ENCODE measurements at places on chromosomes 2 and 18. TPM values are rescaled to one million over a fixed set of nuclear protein-coding genes. Genes with fewer than 3 reads are reported as not detected.
A peak's percentile ranks its signal among the peaks of the same experiment; 100 is the strongest.

GRCh38 chr2:36859366-36859792, 107.0 kb downstream of the STRN start:
- no peak for DNase-seq

GRCh38 chr2:164479460-164479859, 141.8 kb downstream of the GRB14 start:
- DNase-seq: peak; percentile 67

GRCh38 chr2:52220393-52220792, 1188.5 kb upstream of the NRXN1 start:
- DNase-seq: no peak

- DNase-seq: no peak
Observed at GRCh38 chr2:229489016-229489415, 217.9 kb upstream of the PID1 start.

DNA sequence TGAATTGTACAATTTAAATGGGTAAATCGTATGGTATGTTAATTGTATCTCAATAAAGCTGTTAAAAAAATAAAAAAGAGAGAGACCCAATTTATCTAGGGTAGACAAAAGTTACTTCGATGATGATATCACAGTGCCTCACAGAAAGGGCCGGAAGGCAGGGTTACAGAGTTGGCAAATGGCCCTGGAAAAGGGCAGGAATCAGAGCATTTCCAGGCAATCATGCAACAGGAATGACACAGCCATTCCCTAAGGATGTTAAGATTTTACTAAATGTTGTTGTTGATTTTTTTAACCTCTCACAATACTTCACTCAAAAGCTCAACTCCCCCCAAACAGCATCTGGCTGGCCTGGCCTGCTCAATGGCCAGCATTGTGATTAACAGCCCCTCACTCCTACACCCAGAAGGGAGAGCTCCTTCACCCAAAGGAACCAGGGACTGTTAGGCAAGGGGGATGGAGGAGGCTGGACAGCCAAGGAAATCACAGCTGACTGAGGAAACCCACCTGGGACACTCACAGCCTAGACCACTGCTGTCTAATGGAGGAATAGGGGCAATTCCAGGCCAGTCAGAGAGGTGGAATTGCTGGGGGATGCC, 7.7 kb upstream of the SP100 start:
- DNase-seq: peak; percentile 56

- DNase-seq: no peak
Observed at GRCh38 chr2:225002656-225003045, 39.6 kb downstream of the DOCK10 start.

DNA sequence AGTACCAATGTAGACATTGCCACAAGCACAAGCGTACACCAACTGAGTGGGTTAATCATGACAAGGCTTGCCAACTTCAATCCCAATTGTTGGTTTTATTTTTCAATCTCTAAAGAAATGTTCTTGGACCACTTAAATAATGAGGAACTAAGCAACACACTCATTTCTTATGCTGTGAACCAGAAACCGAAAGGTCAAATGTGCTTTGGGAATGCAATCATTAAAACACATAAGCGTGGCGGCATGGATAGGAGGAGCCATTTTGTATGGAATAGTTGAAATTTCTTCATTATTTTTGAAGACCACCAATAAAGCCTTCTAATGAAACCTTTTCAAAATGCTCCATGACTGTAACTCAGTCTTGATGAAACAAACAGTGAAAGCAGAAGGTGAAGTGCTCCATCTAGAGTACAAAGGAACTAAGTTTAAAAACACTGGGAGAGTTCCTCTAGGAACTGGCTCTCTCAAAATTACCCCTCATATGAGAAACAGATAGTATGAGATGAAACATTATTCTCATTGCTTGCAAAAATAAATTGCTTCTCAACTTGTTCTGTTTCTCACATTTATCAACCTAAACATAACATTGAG, 113.2 kb upstream of the CHST9 start:
- DNase-seq: peak; percentile 3

DNA sequence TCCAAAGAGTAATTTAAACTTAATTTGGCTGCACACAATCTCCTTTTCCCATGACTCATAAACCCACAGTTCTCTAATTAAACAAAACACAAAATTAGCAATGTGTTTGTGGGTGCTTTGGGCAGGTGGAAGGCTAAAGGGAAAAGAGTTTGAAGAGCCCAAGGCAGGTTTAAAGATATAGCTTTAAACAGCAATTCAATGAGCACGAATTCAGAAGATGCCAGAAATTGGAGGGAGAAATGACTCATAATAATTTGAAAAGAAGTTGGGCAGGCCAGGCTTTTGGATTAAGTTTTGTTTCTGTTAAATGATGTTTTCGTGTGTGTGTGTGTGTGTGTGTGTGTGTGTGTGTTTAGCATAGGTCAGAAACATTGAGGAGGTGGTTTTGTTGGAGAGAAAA, 594.8 kb upstream of the ZEB2 start:
- DNase-seq: no peak

Gene STPG4
- polyA plus RNA-seq: not detected

GRCh38 chr2:132782176-132782783, 112.3 kb upstream of the LYPD1 start:
- DNase-seq: no peak

Gene EVX2
- polyA plus RNA-seq: not detected

Gene POTEC
- 0.03 TPM for polyA plus RNA-seq

DNA sequence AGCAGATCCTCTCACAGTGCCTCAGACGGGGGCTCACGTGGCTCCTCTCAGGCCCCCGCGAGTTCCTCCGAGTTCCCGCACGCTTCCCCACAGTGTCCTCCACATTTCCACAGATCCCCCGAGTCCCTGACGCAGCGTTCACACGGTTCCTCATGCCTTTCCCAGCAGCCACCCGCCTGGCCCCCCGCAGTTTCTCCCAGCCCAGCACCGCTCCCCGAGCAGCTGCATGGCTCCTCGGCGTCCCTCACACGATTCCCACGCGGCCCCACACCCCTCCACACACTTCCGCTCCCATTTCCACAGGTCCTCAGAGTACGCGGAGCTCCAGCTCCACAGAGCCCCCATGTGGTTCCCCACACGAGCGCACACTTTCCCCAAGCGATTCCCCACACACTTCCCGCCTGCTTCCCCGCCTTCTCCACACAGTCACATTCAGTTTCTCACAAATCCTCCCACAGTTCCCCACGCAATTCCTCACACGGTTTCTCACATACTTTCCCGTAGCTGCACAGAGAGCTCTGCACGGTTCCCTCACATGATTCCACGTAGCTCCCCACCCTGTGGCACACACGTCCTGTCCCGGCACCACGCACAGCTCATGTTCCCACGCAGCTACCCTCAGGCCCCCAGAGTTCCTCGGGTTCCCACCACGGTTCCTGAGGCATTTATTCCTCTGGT, 39.9 kb downstream of the KIF1A start:
- DNase-seq: no peak

Gene SYT4
- polyA plus RNA-seq: 0.22 TPM

Gene LCLAT1
- polyA plus RNA-seq: 8.1 TPM

DNA sequence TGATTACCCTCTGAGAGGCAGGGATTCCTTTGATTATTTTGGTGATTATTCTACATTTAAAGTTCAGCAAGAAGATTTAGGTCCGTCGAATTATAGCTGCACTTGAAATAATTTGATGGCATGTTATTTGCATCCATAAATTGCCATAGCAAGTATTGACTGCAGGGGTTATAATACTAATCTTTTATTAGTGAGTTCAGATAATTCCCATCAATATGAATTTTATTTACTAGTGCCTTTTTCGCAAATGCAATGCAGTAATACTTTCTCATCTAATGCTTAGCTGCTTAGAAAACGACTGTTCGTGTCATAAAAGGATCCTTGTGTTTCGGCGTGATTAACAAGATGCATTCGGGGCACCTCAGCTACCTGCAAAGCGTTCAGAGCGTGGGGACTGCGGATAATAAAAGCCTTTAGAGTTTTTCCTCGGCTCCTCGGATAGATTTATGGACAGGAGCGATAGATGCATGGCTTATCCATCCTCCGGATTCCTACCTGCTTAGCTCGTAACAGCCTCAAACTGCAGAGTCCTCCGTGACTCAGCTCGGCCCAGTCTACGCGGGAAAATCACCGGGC, 2.5 kb upstream of the GBX2 start:
- peak; percentile 30 for DNase-seq

Gene CRYGC
- polyA plus RNA-seq: not detected

DNA sequence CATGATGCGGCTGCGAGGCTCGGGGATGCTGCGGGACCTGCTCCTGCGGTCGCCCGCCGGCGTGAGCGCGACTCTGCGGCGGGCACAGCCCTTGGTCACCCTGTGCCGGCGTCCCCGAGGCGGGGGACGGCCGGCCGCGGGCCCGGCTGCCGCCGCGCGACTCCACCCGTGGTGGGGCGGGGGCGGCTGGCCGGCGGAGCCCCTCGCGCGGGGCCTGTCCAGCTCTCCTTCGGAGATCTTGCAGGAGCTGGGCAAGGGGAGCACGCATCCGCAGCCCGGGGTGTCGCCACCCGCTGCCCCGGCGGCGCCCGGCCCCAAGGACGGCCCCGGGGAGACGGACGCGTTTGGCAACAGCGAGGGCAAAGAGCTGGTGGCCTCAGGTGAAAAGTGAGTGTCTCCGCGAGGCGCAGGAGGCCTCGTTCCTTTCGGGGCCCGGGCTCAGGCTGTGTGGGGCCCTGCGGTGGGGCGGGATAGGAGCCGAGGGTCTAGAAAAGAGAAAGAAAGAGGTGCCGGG, 520 bp downstream of the GLS start:
- no peak for DNase-seq

- no peak for DNase-seq
Observed at GRCh38 chr2:199680482-199680881, 170.5 kb downstream of the FTCDNL1 start.

- no peak for DNase-seq
Observed at GRCh38 chr18:21183670-21184069, 58.4 kb upstream of the GREB1L start.

DNA sequence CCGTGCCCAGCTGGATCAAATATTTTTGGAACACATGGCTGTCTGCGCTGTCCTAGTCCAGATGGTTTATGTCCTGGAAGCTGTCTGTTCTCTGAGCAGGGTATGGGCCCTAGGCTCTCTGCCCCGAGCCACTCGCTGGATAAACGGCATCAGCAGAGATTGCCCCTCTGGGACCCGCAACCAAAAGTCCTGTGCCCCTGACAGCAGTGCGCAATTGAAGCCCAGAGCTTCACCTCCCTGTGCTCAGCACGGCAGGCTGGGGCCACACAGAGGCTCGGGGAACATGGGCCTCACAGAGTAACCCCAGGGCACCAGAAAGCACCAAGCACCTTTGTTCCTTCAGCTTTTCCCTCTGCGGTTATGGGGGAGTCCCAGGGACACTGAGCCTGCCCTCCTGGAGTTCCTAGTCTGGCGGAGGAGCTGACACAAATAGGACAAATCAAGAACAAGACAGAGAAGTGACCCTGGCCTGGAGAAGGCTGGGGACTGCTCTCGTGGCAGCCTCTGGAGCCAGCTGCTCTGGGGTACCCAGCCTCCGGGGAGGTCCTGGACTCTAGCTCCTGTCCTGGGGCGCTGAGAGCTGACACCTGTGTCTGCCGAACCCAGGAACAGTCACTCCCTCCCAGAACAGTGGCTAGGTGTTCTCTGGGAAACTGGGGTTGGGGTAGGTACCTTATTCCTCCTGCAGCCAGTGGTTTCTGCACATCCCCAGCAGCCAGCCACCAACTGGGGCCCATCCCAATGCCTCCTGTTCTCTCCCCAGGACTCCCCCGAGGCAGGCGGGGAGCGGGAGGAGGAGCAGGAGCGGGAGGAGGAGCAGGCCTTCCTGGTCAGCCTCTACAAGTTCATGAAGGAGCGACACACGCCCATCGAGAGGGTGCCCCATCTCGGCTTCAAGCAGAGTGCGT, 12.3 kb downstream of the ARID5A start:
- no peak for DNase-seq

- DNase-seq: no peak
Observed at GRCh38 chr2:196249860-196250259, 78.5 kb upstream of the STK17B start.

- DNase-seq: no peak
Observed at GRCh38 chr18:58882044-58882443, 17.4 kb downstream of the ZNF532 start.

DNA sequence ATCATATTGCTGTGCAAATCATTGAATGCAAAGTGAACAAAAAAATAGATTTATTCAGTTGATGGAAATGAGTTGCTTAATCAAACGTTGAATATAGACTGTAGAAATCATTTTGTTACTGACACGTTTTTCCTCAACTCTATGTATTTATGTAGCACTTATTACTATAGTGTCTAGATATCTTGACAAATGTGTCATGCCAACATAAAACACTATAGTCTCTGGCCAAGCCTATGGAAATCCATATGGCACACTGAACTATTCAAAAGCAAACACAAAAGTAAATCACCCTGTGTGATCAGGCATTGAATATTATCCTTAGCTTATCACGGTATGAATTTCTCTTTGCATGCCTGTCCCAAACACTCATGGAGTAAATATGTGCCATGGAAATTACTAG, 131.3 kb downstream of the ZNF804A start:
- no peak for DNase-seq
